Activated naive CD8-positive, alpha-beta T cell treated with anti-CD3 and anti-CD28 coated beads, Interleukin-2, amount 50 U/mL, for 24 hours (primary cell): ENCODE measurements at places on chromosomes 3 and 15.
A peak's percentile ranks its signal among the peaks of the same experiment; 100 is the strongest.

DNA sequence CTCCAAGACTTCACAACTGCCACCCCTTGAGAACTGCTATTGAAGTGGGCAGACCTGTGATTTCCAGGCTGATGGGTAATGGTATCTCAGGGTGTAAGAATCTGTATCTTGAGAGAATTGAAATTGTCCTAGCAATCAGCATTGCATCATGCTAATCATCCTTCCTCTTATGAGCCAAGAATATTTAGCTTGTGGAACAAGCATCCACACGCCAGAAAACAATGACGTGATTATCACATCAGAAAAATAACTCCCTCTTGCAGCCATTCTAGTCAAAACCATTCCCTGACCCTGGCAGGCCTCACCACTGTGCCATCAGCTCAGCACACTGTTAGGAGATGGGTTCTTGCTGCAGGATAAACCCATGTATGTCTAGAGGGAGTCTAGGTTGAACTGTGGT lies 6.7 kb downstream of the BCL2L10 start:
- peaks cover 16% of the 10 kb centered on the region for H3K27me3 ChIP-seq
- no peak overlapping the region for H3K4me3 ChIP-seq
- DNase-seq: no peak
- peaks cover 4% of the 10 kb centered on the region for H3K4me1 ChIP-seq

DNA sequence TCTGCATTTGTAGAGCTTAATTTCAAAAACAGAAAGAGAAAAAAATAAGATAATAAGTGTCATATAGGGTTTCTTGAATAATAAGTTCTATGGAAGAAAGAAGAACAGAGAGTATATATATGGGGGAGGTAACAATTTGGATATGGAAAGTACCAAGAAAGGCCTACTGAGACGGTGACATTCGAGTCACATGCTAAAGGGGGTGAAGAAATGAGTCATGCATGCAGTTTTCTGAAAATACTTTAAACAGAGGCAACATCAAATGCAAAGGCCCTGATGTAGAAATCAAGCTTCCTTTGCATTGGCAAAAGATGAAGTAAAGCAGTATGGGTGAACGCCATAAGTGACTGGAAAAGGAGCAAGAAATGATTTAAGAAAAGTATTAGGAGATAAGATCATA lies 371.6 kb upstream of the ZNF385D start:
- H3K4me3 ChIP-seq: no peak overlapping the region
- no peaks in the 10 kb centered on the region for H3K36me3 ChIP-seq
- H3K4me1 ChIP-seq: no peaks in the 10 kb centered on the region
- no peak for DNase-seq
- H3K27ac ChIP-seq: no peak overlapping the region

- H3K4me1 ChIP-seq: peaks cover 4% of the 10 kb centered on the region
- H3K27ac ChIP-seq: no peak overlapping the region
Observed at GRCh38 chr3:114192136-114192535, 13.3 kb upstream of the DRD3 start.

DNA sequence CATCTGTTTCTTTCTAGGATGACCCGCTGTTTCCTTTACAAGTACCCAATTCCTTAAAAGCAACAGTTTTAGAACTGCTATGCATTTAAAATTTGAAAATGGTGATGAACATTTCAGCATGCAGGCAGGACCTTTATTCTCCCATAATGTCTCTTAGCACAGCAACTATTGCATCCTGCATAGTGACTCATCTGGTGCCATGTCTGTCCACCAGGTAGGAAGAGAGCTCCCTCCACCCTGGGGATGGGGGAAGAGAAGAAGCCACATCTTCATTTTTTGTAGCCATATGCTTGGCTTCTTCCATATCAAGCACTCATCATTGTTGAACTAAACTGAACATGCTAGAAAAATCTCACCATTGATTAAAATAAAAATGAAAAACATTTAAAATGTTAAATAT lies 9.9 kb downstream of the GPR15 start:
- H3K4me1 ChIP-seq: peaks cover 77% of the 10 kb centered on the region
- H3K4me3 ChIP-seq: no peak overlapping the region

- H3K36me3 ChIP-seq: no peaks in the 10 kb centered on the region
- no peak overlapping the region for H3K4me3 ChIP-seq
- DNase-seq: no peak
- no peak overlapping the region for H3K27ac ChIP-seq
Observed at GRCh38 chr3:129556890-129557547, 14.0 kb downstream of the H1-8 start.

GRCh38 chr3:45646051-45646585 lies 43.1 kb upstream of the SACM1L start:
- no peak overlapping the region for H3K27ac ChIP-seq
- H3K27me3 ChIP-seq: no peaks in the 10 kb centered on the region
- H3K36me3 ChIP-seq: peaks cover 33% of the 10 kb centered on the region
- H3K4me3 ChIP-seq: no peak overlapping the region

- DNase-seq: no peak
- peaks cover 27% of the 10 kb centered on the region for H3K27me3 ChIP-seq
- H3K27ac ChIP-seq: no peak overlapping the region
- H3K36me3 ChIP-seq: no peaks in the 10 kb centered on the region
- H3K4me1 ChIP-seq: peaks cover 12% of the 10 kb centered on the region
- H3K4me3 ChIP-seq: no peak overlapping the region
Observed at GRCh38 chr3:129602730-129603560, 3.5 kb downstream of the PLXND1 start.

GRCh38 chr15:73617913-73618312 lies 15.3 kb downstream of the NPTN start:
- DNase-seq: no peak
- H3K27ac ChIP-seq: no peak overlapping the region
- H3K36me3 ChIP-seq: peaks cover 3% of the 10 kb centered on the region
- H3K4me1 ChIP-seq: peaks cover 33% of the 10 kb centered on the region

DNA sequence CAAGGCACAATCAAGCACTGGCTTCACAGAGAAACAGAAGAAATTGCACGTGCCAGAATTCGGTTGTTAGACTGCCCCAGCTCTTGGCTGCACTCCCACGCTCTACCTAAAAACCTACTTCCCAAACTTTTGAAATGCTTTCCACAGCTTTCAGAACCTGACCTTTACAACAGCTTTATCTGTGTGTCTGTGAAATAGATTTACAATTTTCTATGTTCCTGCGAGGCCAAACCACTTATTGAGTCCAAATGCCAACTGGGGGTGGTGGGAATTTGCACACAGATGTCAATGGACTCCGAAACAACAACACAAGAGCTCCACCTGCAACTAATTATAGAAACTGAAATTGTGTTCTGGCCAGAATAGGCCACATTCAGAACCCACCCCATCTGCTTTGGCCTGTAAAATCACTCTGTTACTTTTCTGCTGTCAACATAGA lies 44.6 kb downstream of the ERC2 start:
- peaks cover 1% of the 10 kb centered on the region for H3K4me1 ChIP-seq
- no peak for DNase-seq
- H3K27me3 ChIP-seq: peaks cover 5% of the 10 kb centered on the region
- no peak overlapping the region for H3K4me3 ChIP-seq
- no peaks in the 10 kb centered on the region for H3K36me3 ChIP-seq

GRCh38 chr3:71560665-71561064 lies 22.9 kb downstream of the FOXP1 start:
- peaks cover 13% of the 10 kb centered on the region for H3K4me1 ChIP-seq
- peaks cover 20% of the 10 kb centered on the region for H3K36me3 ChIP-seq
- no peak overlapping the region for H3K4me3 ChIP-seq
- H3K27ac ChIP-seq: no peak overlapping the region

DNA sequence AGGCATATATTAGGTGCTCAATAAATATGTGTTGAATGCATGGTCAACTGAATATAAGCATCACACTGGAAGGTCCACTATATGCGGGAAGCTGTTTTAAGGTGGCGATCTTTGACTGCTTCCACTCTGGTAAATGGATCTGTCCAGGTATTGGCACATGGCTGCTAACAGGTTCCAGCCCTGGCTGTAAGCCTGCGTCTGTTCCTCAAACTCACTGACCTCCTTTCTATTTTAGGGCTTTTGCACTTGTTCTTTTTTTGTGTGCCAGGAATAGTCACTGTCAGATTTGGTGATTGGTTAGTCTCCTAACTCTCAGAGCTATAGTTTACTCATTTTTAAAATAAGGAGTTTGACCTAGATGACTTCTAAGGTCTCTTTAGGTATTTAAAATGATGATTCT lies 46.2 kb downstream of the ADAMTSL3 start:
- H3K4me1 ChIP-seq: no peaks in the 10 kb centered on the region
- no peaks in the 10 kb centered on the region for H3K27me3 ChIP-seq
- no peaks in the 10 kb centered on the region for H3K36me3 ChIP-seq
- no peak overlapping the region for H3K27ac ChIP-seq
- DNase-seq: no peak
- no peak overlapping the region for H3K4me3 ChIP-seq

GRCh38 chr3:95883801-95884200 lies 930.6 kb upstream of the EPHA6 start:
- H3K27ac ChIP-seq: no peak overlapping the region
- H3K36me3 ChIP-seq: no peaks in the 10 kb centered on the region
- H3K4me1 ChIP-seq: no peaks in the 10 kb centered on the region
- no peak overlapping the region for H3K4me3 ChIP-seq
- H3K27me3 ChIP-seq: no peaks in the 10 kb centered on the region
- no peak for DNase-seq

DNA sequence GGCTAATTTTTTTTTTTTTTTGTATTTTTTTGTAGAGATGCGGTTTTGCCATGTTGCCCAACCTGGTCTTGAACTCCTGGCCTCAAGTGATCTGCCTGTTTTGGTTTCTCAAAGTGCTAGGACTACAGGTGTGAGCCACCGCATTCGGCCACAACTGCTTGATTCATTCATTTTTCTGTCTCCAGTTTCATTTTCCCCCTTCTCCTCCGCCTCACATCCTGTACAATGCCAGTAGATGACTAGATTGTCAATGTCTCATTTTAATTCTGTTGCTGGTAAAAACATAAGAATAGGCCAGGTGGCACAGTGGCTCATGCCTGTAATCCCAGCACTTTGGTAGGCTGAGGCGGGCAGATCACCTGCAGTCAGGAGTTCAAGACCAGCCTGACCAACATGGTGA lies 12.0 kb upstream of the ZNF592 start:
- peak overlapping the region; percentile 72 for H3K4me3 ChIP-seq
- H3K36me3 ChIP-seq: peaks cover 2% of the 10 kb centered on the region
- peaks cover 54% of the 10 kb centered on the region for H3K4me1 ChIP-seq
- peaks cover 2% of the 10 kb centered on the region for H3K27me3 ChIP-seq
